SK-N-MC (cell line): ENCODE measurements at places on chromosomes 6 and 20.

DNA sequence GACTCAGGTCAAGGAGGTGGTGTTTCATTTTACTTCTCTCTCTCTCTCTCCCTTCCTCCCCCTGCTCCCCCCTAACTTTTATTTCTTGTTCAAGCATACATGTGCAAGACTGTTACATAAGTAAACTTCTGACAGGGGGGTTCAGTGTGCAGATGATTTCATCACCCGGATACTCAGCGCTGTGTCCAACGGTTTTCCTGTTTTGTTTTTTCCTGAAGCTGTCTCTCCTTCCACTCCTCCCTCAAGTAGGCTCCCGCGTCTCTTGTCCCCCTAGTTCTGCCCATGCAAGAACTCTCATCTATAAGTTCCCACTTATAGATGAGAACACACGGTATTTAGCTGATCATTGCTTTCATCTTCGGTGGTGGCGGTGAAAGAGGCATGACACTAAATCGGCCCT lies 751.9 kb upstream of the DEFB115 start:
- DNase-seq, result no peak

DNA sequence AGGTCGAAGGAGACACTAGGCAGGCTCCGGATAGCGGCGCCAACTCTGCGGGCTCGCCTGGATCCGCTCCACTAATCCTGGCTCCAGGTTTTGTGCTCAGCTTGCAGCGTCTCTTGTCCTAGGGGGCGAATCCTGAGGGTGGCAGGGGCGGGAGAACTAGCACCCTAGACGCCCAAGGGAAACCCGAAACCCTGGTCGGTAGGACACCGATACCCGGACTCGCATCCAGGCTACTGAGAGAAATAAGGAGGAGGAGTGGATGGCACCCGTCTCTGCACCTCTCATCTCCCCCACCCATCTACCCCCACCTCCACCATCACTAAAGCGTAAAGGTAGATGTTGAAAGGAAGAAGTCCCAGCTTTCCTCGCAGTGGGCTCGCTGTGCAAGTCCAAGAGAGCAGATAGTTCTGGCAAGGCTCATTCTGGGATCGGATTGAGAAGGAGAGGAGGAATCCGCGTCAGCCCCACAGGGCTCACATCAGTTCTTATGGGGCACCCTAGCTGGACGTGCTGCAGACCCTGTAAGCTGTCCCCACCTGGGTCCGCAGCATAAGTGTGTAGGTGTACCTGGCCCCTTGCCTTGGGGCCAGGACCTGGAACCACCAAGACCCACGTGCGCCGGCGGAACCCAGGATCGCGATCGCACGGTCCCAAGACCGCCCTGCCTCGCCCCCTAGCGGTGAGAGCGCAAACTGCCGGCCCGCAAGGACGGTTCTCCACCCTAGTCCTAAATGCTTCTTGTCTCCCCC lies 6.9 kb downstream of the SLC32A1 start:
- DNase-seq, result no peak

DNA sequence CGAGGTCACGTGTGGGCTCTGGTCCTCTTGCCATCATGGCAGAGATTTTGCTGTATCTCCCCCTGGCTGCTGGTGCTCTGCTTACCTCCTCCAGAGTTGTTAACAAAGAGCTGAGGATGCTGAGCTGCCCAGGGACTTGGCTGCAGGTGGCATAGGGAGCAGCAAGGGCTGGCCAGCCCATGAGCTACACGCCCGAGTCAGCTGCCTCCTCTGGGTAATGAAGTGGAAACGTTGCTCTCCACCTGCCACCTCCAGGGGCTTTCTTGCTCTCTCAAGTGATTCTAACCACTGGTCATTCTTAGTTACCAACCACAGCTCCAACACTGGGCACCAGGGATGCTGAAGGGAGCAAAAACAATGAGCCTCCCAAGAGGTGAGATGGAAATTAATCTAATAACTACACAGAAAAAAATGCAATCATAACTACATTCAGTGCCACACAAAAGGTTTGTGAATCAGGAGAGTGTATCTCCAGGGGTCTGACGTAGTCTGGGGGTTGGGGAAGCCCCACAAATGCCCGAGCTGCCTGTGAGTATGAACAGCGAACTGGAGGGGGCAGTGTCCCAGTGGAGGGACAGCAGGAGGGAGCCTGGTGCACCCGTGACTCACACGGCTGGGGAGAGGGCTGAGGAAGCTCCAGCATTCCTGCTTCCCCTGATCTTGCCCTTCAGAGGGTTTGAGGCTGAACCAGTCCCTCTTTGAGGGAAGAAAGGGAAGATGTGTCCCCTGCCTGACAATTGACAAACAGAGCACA lies 78.7 kb downstream of the CDH26 start:
- DNase-seq, result no peak

DNA sequence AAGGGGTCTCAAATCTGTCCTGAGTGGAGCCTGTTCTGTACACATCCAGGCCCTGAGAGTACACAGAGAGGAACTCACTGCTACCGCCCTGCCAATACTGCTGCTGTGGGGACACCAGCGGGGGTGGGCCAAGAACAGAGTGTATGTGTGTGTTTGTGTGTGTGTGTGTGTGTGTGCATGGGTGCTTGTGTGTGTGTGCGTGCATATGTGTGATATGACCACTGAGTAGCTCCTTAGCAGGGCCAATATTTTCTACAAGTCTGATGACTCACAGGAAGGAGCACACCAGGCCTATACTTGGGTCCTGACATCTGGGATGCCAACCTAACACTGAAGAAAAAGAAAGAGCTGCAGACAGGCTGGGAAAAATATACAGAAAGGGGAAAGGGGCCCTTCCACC lies 1.4 kb downstream of the RAET1E start:
- DNase-seq, result no peak

GRCh38 chr6:162974685-162975084 lies 246.9 kb downstream of the PACRG start:
- no peak for DNase-seq

GRCh38 chr6:84458271-84458670 lies 230.8 kb upstream of the CEP162 start:
- DNase-seq, result no peak

GRCh38 chr6:26234421-26235301 lies 130.3 kb upstream of the BTN3A2 start:
- DNase-seq, result no peak

DNA sequence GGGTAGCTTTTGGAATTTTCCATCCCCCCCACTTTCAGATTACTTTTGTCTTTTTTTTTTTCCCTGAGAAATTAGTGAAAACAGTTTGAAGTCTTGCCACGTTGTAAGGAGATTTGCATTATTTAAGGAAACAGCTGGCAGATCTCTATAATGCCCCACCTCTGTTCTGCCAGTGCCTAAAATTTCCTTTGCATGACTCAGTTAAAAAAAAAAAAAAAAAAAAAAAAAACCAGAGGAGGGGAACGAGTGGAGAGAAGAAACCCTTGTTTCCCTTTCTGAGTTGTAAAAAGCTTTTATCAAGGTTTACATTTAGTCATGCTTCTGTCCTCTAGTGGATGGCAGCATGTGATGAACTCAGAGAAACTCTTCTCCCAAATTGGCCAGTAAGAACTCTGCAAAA lies 33.5 kb downstream of the CARMIL1 start:
- DNase-seq, result no peak

DNA sequence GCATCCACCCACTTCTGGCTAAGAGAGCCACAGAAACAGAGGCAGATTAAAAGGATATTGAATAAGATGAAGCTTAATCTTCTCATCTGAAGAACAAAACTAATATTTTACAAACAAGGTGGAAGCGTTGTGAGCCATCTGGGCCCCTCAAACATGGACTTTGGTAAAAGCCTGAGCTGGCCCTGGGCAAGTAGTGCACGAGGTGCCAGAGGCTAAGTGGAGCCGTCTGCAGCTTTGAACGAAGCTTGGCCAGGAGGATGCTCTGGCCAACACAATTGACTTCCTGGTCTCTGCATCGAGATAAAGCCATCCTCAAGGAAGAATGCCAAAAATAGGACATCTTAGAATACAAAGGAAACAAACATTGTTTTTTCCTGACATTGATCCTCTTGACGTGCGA lies 53.2 kb upstream of the PLEKHG1 start:
- DNase-seq, result no peak

GRCh38 chr6:100724222-100724621 lies 156.9 kb downstream of the ASCC3 start:
- no peak for DNase-seq

DNA sequence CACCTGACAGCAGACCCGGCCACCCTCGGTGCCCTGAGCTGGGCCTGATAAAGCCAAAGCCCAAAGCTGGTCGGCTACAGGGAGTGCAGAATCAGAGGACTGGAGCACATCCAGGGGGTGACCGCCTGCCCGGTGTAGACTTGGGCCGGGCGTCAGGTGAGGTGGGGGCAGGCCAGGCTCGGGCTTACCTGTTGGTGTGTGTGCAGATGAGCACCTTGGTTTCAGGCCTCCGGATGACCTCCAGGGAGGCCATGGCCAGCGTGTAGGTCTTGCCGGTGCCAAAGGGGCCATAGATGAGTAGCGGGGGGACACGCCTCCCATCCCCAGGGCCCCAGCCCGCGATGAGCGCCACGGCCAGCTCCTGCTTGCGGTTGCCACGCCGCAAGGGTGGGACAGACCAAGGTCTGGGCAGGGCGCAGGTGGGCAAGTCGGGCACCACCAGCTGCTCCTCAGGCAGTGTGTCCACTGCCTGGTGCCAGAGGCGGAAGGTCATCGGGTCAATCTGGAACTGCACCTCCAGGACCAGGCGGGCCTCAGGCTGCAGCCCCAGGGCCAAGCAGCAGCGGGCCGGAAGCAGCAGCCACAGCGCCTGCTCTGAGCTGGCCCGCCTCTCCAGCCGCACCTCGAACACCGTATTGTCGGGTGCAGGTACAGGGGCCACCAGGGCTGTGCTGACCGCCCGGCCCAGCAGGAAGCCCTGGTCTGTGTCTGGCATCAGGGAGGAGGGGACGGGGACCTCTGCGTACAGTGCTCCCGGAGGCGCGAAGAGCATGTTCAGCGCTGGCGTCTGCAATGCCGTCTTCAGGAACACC lies 5.7 kb downstream of the HELZ2 start:
- no peak for DNase-seq

DNA sequence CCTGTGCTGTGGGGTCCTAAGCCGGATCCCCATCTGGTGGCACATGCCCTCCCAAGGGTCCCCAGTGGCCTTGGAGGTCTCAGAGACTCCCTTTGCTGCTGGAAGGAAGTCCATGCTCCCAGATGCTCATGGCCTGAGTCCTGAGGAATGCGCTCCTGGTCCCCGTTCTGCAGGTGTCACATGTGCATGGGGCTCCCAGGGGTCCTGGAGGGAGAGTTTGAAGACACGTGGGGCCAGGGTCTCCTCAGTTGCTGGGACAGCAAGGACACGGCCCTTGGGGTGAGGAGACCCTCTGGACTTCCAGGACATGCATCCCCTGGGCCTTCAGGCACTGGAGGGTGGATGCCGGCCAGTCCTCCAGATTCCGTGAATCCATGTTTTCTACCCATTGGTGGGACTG lies 11.7 kb downstream of the ZBP1 start:
- no peak for DNase-seq

DNA sequence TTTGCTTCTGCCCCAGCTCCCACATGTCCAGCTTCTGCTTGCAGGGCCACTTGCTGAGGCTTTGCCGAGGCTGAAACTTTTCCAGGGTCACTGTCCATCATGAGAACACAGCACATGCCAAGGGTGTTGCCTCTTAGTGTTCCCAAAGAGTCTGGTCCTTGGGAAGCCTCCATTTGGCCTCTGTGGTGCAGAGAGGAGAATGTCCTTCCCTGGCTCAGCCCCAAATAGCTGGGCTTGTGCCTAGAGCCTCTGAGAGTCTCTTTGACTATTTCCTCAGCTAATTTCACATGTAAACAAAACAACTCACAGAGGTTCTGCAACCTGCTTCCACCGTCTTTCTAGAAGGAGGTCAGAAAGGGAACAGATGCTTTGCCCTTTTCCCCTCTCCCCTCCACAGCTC lies 40.4 kb upstream of the RAB23 start:
- DNase-seq, result no peak

GRCh38 chr6:36135053-36135731 lies 4.9 kb downstream of the MAPK13 start:
- DNase-seq, result no peak

DNA sequence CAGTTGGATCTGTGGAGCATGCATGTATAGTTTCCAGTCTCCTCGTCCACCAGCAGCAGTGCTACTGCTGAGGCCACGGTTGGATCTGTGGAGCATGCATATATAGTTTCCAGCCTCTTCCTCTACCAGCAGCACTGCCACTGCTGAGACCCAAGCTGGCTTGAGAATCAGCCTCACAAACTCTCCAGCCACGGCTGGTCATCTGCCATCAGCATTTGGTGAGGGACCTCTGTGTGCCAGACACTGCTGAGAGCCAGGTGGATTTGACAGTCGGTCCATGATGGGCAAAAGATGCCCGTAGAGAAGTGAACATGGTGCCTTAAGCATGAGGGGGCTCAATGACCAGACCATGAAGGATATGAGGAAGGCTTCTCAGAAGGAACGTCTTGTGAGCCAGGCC lies 46.4 kb downstream of the SLC9A8 start:
- no peak for DNase-seq

- DNase-seq, result no peak
Observed at GRCh38 chr6:106056060-106056745, 29.9 kb upstream of the PRDM1 start.

DNA sequence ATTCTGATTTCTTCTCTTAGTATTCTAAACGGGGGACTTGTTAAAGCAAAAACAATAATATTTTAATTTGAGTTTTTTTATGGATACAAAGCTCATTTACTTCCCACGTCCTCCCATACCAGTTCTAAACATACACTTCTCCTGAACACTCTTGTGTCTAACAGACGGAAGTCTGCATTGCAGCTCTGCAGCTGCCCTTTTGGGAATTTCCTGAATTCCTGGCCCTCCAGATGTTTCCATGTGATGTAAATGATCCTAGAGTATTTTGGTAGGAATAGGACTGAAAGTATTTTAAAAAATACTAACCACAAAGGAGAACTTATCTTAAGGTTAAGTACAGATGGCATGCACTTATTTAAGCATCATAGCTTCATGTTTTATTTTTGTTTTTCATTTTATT lies 886.7 kb downstream of the TBC1D32 start:
- DNase-seq, result no peak

- DNase-seq, result peak; percentile 62
Observed at GRCh38 chr6:168035661-168036545, 38.4 kb downstream of the KIF25 start.

- no peak for DNase-seq
Observed at GRCh38 chr20:3452136-3452535, 18.7 kb upstream of the ATRN start.

- no peak for DNase-seq
Observed at GRCh38 chr20:63835021-63835858, 4.2 kb upstream of the ZBTB46 start.

- peak; percentile 10 for DNase-seq
Observed at GRCh38 chr6:133707456-133707855, 181.5 kb upstream of the TCF21 start.

GRCh38 chr6:110951008-110951407 lies 7.5 kb upstream of the GTF3C6 start:
- DNase-seq, result no peak

- DNase-seq, result no peak
Observed at GRCh38 chr6:15843226-15843625, 180.4 kb upstream of the DTNBP1 start.
